ENCODE measurements at places on chromosomes 12 and 14.
A peak's percentile ranks its signal among the peaks of the same experiment; 100 is the strongest.

DNA sequence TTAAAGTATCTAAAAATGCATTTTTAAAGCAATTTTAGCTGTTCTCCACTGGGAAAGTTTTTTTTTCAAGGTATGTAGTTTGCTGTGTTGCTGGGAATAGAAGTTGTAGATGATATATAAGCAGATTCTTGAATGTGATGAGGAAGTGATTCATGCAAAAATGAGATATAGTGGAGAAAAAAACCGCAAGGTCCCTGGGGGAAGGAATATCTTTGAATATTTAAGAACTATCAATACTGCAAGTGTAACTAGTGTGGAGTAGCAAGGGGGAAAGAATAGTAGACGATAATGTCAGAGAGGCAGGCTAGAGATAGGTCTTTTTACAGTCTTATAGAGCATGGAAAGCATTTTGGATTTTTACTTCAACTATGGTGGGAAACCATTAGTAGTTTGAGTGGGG lies 42.5 kb downstream of the PTCSC3 start:
- DNase-seq = no peak

DNA sequence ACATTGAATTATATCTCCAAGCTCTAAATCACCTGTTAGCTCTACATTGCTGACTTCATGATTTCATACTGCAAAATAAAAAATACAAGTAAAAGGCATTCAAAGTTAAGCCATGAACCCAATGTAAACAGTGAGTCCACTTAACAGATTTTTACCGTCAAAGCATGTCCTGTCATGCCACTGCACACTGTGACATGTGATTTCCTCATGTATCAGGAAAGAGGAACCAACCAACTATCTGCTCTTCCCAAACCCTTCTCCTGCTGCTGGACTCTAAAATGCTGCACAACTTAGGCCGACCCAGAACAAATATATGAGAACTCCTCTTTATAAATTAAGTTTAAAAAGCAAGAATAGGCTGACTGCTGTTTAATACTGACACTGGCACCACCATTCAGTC lies 37.5 kb downstream of the TM7SF3 start:
- DNase-seq = no peak

- no peak for DNase-seq
These were observed 217.3 kb upstream of the CCDC196 start for GRCh38 chr14:66268802-66269334.

GRCh38 chr12:68469113-68469512 lies 137.0 kb upstream of the MDM1 start:
- no peak for DNase-seq

GRCh38 chr14:24058260-24058950 lies 6.6 kb downstream of the CARMIL3 start:
- DNase-seq = peak; percentile 49

DNA sequence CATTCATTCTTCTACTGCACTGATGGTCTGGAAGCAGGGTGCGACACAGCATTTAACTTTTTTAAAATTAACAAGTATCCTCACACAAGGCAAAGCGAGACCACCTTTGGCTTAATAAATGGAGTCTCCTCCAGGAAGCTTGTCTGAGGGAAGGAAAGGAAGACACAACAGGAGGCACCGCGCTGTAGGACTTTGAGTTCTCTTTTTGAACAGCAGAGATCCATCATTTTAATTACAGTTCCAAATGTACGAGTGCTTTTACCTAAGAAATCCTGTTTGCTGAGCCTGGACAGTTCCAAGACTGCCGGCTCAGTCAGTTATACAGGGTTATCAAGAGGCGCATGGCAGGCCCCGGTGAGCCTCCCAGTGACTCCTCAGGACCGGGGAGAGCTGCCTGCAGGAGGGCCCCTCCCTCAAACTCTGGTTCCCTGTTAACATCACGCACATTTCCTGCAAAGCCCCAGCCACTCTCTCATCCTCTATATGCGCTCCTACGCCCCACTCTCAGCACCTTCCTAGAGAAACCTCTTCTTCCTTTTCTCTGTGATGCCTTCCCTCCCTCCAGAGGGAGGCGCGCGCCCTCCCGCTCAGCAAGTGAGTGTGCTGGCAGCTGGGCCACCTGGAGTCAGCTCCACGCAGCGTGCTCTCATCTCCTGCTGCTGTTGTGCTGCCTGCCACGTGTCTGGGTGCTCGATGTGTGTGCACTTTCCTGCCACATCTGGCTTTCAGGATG lies 46.1 kb downstream of the STX2 start:
- DNase-seq = no peak

GRCh38 chr12:102454808-102455760 lies 25.3 kb downstream of the IGF1 start:
- DNase-seq = no peak
